Activated CD4-positive, alpha-beta T cell treated with anti-CD3 and anti-CD28 coated beads, Interleukin-2, Interleukin-6, amounts not matched to agents 100 ng/mL and 50 ng/mL, durations not matched to agents 16 hours and 8 hours (primary cell): ENCODE measurements at places on chromosomes 12 and 14.
A peak's percentile ranks its signal among the peaks of the same experiment; 100 is the strongest.

GRCh38 chr12:91824991-91825390 is 320.7 kb downstream of the BTG1 start:
- no peak for DNase-seq

DNA sequence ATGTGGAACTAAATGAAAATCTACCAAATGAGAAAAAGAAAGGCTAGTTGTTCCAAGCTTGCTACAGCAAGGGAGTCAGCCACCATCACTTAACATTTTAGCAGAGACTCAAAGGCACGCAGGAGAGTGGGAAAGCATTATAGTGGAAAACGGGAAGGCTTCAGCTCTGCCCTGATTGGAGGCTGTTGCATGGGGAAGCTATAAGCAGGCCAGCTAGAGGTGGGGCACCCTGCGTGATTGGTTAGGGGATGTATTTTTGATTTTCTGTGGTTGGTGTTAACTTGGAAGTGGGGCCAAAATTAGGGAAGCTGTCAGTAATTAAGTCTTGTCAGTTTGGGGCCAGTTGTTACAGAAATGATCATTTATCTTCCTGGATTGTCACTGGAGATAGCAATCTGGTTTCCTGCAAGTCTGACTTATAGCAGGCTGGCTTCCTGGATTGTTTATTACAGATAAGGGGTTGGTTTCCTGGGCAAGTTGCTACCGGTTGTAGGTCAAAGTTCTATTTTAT is 93.9 kb downstream of the FAR2 start:
- peak; percentile 7 for DNase-seq

GRCh38 chr12:131112700-131113290 is 159.1 kb downstream of the ADGRD1 start:
- no peak for DNase-seq

DNA sequence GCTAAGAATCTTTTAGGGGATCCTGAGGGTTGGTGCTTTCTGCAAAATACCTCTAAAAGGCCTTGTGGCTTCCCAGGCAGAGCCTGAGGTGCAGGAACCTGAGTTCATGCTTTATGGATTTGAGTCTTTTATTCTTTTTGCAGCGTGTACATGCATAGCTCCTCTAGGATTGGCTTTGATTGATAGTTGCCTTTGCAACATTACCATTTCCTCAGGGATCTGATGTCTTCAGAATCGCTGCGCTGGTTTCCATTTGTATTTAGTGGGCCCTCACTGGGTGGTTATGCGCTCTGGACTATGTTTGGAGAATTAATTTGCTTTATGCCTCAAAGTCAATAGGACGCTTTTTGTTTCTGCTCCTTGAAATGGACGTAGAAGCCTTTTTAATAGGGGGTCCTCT is 16.1 kb downstream of the NRXN3 start:
- no peak for DNase-seq

DNA sequence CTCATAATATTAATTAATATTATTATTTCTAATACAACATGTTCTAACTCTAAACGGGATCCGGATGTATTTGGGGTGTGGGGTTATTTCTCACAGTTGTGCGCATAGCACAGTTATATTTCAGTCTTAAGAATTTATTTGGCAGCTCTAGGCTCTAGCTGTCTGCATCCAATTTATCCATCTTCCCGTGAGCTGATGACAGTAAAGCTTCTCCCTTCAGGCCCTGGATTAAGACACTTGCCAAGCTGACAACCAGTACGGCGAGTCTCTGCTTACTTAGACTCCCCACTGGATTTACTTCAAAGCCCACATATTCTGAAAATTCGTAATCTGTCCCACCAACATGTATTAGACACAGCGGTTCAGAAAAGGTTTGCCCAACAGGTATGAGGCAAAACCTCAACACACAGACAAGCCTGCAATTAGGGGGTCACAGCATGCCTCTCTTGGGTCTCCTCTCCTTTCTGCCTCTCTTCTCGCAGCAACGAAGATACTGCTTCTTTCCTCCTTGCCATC is 232.9 kb upstream of the TMTC1 start:
- no peak for DNase-seq

DNA sequence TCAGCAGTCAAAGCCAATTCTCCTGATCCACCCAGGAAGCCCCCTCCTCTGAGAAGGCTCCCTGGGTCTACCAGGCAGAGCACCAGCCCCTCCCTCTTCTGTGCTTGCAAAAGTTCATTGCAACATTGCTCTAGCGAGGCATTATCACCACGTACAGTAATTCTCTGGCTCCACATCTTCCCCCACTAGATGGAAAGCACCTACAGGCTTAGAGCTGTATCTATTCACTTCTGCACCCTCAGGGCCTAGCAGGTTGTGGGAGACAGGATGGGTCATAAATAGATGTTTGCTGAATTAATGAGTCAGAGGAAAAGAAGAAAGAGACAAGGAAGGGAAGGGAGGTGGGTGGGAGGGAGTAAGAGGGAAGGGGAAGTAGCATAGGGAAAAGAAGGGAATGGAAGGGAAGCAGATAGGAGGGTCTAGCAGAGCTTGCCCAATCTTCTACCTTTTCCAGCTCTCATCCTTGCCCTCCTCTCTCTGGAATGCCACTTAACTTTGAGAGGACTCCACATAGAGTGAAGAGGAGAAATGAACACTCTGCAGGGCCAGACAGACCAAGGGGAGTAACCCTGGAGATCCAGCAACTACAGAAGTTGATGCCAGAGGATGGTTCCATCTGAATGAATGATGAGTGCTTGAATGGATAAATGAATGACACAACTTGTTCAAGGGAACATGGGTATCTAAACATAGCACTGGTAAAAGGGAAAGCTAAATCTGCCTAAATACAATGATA is 42.0 kb upstream of the NT5DC3 start:
- peak; percentile 6 for DNase-seq

- DNase-seq: no peak
Measured at GRCh38 chr12:67617629-67618028, 30.9 kb upstream of the DYRK2 start.
